NB4 (cell line): ENCODE measurements at places on chromosomes 12 and 14.

DNA sequence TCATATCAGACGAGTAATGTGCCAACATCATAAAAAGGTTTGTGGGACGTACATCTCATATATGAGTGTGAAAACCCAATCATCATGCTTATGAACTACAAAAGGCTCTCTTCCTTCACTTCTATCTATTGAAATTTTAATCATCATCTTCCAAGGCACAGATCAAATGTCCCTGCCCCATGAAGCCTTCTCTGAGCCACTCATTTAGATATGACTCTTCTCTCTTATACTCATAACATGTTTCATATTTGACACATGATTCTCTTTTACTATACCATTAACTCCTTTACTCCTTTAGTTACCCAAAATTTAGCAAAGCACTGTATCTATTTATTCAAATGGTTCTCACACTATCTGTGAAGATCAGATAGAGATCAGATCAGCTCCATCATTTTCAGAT is 22.2 kb downstream of the RALGAPA1 start:
- DNase-seq, result no peak

GRCh38 chr14:72164420-72165228 is 232.4 kb downstream of the RGS6 start:
- no peak for DNase-seq

- no peak for DNase-seq
Observed at GRCh38 chr14:80575763-80576162, 364.5 kb upstream of the DIO2 start.

- peak; percentile 53 for DNase-seq
Observed at GRCh38 chr12:132702640-132703039, 8.0 kb upstream of the PGAM5 start.

DNA sequence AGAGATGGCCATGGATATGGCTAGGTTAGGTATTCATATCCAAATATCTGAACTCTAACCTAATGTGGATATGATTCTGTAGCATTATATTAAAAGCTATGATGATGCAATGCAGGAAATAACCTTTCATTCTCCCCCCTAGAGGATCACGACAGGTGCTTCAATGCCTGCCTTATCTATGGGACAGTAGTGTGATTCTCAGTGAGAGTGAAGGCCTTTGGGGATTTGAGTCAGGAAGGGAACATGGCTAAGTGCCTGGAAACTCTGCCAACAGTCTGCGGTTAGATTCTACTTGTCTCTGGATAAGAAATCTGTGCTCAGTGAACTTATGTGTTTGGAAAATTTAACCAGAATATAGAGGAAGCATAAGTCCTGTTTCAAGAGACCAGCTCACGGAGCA is 81.8 kb downstream of the SLC38A1 start:
- no peak for DNase-seq
